Psoas muscle (tissue), 8 donors: ENCODE measurements at places on chromosomes 7 and 10.
A peak's percentile ranks its signal among the peaks of the same experiment; 100 is the strongest.

GRCh38 chr10:5760515-5760914, 52.7 kb downstream of the GDI2 start:
- DNase-seq = no peak

GRCh38 chr10:69465457-69466157, 14.3 kb downstream of the TSPAN15 start:
- no peak for DNase-seq

GRCh38 chr10:117860823-117861222, 185.9 kb downstream of the RAB11FIP2 start:
- no peak for DNase-seq

DNA sequence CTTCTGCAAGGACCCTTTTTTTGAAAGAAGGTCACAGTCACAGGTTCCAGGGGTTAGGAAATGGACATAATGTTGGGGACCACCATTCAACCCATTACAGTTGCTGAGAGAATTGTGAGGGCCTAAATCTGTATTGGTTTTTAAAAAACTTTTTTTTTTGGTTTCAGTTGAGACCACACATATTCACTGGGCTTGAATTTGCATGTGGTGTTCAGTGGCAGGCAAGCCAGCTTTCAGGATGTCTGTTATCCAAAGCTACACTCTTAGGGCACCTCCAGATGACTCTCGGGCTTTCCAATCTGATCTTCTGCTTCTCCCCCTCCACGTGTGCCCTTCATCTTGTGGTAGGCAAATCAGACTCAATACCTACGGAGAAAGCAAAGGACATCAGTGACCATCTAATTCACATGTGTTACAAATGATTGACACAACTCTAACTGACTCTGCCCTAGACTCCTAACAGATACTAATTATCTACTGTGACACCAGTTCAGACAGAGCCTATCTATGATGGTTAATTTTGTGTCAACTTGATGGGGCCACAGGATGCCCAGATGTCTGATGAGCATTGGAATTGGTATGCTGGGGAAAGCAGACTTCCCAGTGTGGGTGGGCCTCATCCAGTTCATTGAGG, 93.3 kb upstream of the ELMO1 start:
- no peak for DNase-seq

GRCh38 chr10:69644658-69645295, 14.7 kb downstream of the FAM241B start:
- peak; percentile 71 for DNase-seq

- no peak for DNase-seq
These were observed 143.7 kb downstream of the VIPR2 start for GRCh38 chr7:159000859-159001435.

GRCh38 chr7:29385214-29385814, 178.3 kb upstream of the PRR15 start:
- no peak for DNase-seq

DNA sequence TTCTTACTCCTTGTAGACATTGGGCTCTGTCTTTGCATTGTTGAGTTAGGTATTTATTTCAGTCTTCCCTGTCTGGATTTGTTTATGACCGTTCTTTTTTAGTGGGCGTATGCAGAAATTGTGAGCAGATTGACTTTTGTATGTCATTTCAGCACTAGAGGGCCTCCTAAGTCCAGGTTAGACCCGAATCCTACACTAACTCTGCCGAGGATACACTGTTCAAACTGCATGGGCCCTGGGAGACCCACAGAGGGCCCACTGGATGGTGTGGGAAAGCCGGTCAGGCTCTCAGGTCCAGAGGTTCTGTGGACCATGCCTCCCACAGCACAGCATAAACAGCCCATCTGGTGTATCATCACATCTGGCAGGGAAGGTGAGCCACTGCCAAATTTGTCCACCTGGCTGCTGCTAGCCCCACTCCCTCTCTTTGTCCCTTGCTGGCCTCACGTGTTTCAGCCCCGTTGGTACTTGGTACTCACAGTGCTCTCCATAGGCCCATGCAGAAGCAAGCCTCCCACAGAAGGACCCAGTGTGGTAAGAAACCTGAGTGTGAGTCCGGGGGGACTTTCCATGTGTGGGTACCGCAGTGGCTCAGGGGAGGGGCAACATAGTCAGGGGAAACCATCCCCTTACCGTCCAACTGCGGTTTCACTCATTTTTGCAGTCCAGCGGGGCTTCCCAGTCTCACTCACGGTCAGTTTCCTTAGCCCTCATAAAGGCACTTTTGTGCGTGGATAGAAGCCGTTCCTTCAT, 112.8 kb downstream of the APBB1IP start:
- DNase-seq = no peak

GRCh38 chr10:77641788-77642397, 4.3 kb upstream of the KCNMA1 start:
- DNase-seq = no peak

DNA sequence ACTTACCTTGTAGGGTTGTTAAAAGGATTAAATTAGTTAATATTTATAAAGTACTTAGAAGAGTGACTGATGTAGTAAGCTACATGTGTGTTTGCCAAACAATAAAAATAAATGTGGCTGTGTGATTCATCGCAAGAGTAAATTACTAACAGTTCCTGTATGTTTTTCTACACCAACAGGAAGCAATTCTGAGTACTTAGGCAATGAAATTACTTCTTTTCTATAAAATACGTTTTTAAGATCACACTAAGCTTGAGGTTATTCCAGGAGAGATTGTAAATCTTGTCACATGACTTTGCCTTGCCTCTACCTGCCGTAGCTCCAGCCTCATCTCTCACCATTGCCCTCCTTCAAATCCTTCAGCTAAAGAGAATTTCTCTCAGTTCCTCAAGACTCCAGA, 18.1 kb upstream of the GSTK1 start:
- no peak for DNase-seq

- DNase-seq = no peak
These were observed 5.8 kb upstream of the C1QL3 start for GRCh38 chr10:16527452-16527851.

DNA sequence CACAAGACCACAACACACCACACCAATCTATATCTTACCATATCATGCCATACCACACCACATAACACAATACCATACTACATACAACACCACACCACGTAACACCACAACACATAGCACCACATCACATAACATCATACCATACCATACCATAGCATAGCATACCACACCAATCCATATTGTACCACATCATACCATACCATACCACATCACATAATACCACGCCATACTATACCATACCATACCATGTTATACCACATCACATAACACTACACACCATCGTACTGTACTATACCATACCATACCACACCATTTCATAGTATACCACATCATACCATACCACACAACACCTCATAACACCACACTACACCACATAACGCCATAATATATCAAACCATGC, 335.2 kb upstream of the VWC2 start:
- DNase-seq = no peak

GRCh38 chr10:5965266-5965665, 12.1 kb downstream of the IL15RA start:
- DNase-seq = no peak

- DNase-seq = no peak
These were observed 310.9 kb downstream of the CCDC3 start for GRCh38 chr10:12690525-12691126.

DNA sequence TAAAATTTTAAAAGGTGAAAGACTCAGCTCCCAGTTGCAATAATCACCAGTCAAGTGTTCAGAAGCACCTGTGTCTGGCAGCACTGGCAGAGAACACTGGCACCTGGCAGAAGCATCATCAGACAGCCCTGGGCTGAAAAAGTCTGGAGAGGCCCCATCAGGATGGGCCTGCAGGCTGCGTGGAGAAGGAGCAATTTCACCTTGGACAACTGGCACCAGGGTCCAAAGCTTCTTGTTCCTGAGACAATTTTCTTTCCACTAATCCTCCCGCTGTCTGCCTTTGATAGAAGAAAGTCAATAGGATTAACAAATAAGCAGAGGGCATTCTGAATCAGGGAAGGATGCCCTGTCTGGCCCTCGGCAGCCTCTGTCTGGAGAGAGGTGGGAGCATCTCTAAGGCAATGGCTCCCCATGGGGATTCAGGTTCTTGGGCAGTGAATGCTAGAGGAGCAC, 6.5 kb downstream of the COBL start:
- DNase-seq = no peak

- DNase-seq = no peak
These were observed 84.5 kb downstream of the RNF32 start for GRCh38 chr7:156725073-156725472.

DNA sequence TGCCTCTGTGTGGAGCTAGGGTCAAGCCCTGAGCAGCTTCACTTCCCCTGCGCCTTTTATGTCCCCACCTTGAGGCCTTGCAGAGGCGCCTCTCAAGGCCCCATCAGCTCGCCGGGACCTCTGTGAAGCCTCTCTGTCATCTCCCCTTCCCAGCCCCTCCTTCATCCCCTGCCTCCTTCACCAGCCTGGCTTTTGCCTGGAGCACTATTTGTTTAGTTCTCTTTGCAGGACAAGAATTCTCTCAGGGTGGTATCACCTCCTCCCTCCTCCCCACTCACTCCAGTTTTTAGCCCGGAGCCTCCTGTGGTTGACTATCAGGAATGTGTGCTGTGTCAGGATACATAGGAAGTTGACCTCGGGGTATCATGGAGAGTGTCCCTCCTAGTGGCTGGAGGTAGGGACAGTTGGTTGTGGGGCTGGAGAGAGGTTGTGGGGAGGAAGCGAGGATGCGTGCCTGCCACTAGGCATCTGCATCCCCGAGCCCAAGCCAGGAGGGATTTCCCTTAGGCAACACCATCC, 89.8 kb upstream of the ANLN start:
- DNase-seq = no peak

GRCh38 chr7:96910486-96910885, 94.9 kb upstream of the DLX6 start:
- no peak for DNase-seq

GRCh38 chr10:76408646-76409045, 977.2 kb downstream of the LRMDA start:
- no peak for DNase-seq

GRCh38 chr7:102426268-102427018, 6.9 kb upstream of the ORAI2 start:
- no peak for DNase-seq

GRCh38 chr10:123622381-123622780, 43.8 kb upstream of the GPR26 start:
- DNase-seq = no peak

- DNase-seq = no peak
These were observed 2.2 kb upstream of the WAC start for GRCh38 chr10:28530751-28531150.

GRCh38 chr10:69934768-69935167, 117.9 kb upstream of the MACROH2A2 start:
- no peak for DNase-seq

- no peak for DNase-seq
These were observed 79.0 kb upstream of the CCNY start for GRCh38 chr10:35257057-35257983.

GRCh38 chr10:24518981-24519597, 204.6 kb downstream of the ARHGAP21 start:
- peak; percentile 67 for DNase-seq
